Central memory CD8-positive, alpha-beta T cell (primary cell): ENCODE measurements at places on chromosomes 16 and 17.

- H3K27ac ChIP-seq = peak overlapping the region; percentile 74
- H3K4me3 ChIP-seq = no peak overlapping the region
- peaks cover 34% of the 10 kb centered on the region for H3K36me3 ChIP-seq
- DNase-seq = no peak
- H3K27me3 ChIP-seq = no peaks in the 10 kb centered on the region
Observed at GRCh38 chr17:16085066-16085699, 85.6 kb downstream of the TTC19 start.

DNA sequence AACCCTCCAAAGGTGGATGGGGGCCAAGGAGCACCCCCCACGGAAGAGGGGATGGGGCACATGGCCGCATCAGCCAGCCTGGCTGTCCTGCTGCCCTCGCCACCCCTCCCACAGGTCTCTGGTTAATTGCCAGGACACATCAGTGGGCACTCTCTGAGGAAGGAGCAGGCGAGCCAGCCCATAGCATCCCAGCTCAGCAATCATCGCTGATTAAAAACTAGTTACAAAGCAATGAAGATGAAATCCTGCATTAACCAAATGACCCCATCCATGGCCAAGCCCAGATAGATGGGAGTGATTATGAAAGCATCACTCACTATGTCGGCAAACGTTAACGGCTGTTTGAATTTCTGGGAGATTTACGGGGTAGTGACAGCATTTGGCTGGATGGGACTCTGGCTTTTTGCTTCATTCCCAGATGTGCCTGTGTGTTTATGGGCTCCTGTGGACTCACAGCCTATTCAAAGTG lies 45.3 kb downstream of the CCDC182 start:
- no peak overlapping the region for H3K4me3 ChIP-seq
- peaks cover 1% of the 10 kb centered on the region for H3K36me3 ChIP-seq
- no peaks in the 10 kb centered on the region for H3K27me3 ChIP-seq

GRCh38 chr16:700684-701584 lies 4.7 kb downstream of the FBXL16 start:
- H3K36me3 ChIP-seq = peaks cover 4% of the 10 kb centered on the region
- peaks cover 16% of the 10 kb centered on the region for H3K27me3 ChIP-seq
- H3K4me1 ChIP-seq = peaks cover 4% of the 10 kb centered on the region
- H3K4me3 ChIP-seq = no peak overlapping the region
- H3K27ac ChIP-seq = no peak overlapping the region

GRCh38 chr17:68249354-68249765 lies 1.5 kb downstream of the AMZ2 start:
- H3K4me3 ChIP-seq = peak overlapping the region; percentile 91
- H3K27me3 ChIP-seq = no peaks in the 10 kb centered on the region
- DNase-seq = no peak
- peaks cover 38% of the 10 kb centered on the region for H3K36me3 ChIP-seq
- peaks cover 42% of the 10 kb centered on the region for H3K4me1 ChIP-seq

DNA sequence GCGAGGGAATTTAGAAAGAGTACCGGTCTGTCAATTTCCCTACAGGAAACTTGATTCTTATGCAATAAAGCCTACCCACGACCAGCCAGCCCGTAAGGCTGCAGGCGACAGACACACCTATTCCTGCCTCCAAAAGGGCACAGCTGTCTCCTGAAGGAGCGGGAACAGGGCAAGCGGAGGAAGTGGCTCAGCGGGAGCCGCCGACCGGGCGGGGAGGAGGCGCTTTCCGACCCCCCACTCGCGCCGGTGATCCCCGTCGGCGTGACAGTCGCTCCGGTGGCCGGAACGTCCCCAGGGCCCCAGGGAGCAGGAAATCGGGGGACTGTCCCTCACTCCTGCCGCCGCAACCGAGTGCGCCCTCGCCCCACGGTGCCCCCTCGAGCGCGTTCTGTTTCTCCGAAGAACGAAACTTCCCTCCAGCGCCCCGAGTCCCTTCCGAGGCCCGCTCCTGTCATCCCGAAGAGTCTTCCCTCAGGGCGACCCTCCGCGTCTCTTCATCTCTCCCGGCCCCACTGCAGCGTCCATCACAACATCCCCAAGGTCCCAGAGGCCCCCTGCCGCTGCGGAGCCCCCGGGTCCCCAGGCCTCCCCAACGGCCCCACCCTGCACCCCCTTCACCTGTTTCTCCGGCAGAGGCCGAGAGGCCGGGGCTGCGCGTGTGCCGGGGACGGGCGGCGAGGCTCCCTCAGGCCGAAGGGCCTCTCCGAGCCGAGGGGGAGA lies 421 bp downstream of the STAT3 start:
- H3K27ac ChIP-seq = peak overlapping the region; percentile 99
- no peaks in the 10 kb centered on the region for H3K27me3 ChIP-seq
- peaks cover 39% of the 10 kb centered on the region for H3K4me1 ChIP-seq

- peaks cover 4% of the 10 kb centered on the region for H3K36me3 ChIP-seq
- DNase-seq = no peak
- peaks cover 18% of the 10 kb centered on the region for H3K4me1 ChIP-seq
- peak overlapping the region; percentile 88 for H3K4me3 ChIP-seq
Observed at GRCh38 chr16:70453892-70454221, 538 bp upstream of the FCSK start.

DNA sequence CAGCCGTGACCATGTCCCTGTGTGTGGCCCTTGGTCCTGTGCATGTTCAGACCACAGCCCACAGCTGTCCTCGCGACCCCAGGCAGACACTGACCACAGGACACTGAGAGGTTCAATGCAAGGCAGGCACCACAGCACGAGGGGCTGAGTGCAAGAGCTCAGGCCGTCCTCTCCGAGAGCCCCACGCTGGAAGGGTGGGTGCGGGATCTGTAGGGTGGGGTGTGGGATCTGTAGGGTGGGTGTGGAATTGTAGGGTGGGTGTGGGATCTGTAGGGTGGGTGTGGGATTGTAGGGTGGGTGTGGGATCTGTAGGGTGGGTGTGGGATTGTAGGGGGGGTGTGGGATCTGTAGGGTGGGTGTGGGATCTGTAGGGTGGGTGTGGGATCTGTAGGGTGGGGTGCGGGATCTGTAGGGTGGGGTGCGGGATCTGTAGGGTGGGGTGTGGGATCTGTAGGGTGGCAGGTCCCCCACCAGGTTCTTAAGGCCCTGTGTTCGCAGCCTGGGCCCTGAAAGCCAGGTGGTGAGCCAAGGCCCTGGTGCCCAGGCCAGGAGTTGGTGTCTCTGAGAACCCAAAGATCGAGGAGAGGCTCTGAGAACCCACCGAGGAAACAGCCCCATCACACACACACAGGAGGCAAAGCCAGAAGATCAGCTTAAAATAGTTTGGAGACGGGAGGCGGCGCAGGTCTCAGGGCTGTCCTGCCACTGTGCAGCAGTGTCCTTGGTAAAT lies 48.2 kb downstream of the METRNL start:
- H3K27me3 ChIP-seq = peaks cover 44% of the 10 kb centered on the region
- H3K4me3 ChIP-seq = no peak overlapping the region
- H3K4me1 ChIP-seq = peaks cover 9% of the 10 kb centered on the region
- no peak for DNase-seq

GRCh38 chr17:5958850-5959249 lies 111.3 kb upstream of the WSCD1 start:
- H3K4me1 ChIP-seq = no peaks in the 10 kb centered on the region
- peaks cover 62% of the 10 kb centered on the region for H3K27me3 ChIP-seq
- no peaks in the 10 kb centered on the region for H3K36me3 ChIP-seq
- no peak overlapping the region for H3K4me3 ChIP-seq
- no peak for DNase-seq

DNA sequence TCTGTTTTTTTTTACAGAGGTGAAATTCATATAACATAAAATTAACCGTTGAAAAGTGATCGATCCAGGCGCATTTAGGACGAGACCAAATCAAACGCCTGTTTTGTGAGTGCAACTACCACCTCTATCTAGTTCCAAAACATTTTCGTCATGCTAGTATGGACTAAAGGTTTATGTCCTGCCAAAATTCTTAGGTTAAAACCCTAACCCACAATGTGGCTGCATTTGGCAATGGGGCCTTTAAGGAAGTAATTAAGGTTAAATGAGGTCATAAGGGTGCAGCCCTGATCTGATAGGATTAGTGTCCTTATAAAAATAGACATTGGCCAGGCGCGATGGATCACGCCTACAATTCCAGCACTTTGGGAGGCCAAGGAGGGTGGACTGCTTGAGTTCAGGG lies 32.8 kb upstream of the RCVRN start:
- no peaks in the 10 kb centered on the region for H3K4me1 ChIP-seq
- H3K4me3 ChIP-seq = no peak overlapping the region
- no peak for DNase-seq
- H3K27ac ChIP-seq = no peak overlapping the region
- no peaks in the 10 kb centered on the region for H3K27me3 ChIP-seq
- peaks cover 22% of the 10 kb centered on the region for H3K36me3 ChIP-seq

DNA sequence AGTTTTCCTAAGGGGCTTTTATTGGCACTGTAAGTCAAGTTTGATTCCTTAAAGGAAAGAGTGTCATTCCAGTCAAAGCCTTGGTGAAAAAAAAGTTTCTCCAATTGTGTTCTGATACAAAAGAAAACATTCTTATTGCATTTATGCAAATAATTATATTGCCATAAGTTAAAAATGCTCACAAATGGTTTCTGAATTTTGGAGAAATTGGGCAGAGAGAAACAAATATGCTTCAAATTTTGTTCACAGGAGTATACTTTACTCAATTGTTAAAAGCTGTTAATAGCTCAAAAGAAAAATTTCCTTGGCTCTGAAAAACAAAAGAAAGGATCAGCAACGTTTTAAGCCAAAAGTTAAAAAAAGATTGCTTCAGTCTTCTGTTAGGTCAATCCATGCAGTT lies 60.2 kb downstream of the PIGL start:
- H3K27me3 ChIP-seq = no peaks in the 10 kb centered on the region
- H3K4me1 ChIP-seq = peaks cover 7% of the 10 kb centered on the region
- no peak overlapping the region for H3K4me3 ChIP-seq
- H3K36me3 ChIP-seq = peaks cover 4% of the 10 kb centered on the region

GRCh38 chr16:79229361-79229760 lies 371.2 kb downstream of the MAF start:
- H3K4me3 ChIP-seq = no peak overlapping the region
- H3K4me1 ChIP-seq = no peaks in the 10 kb centered on the region
- H3K27ac ChIP-seq = no peak overlapping the region
- DNase-seq = no peak
- peaks cover under 1% of the 10 kb centered on the region for H3K27me3 ChIP-seq
- H3K36me3 ChIP-seq = no peaks in the 10 kb centered on the region

DNA sequence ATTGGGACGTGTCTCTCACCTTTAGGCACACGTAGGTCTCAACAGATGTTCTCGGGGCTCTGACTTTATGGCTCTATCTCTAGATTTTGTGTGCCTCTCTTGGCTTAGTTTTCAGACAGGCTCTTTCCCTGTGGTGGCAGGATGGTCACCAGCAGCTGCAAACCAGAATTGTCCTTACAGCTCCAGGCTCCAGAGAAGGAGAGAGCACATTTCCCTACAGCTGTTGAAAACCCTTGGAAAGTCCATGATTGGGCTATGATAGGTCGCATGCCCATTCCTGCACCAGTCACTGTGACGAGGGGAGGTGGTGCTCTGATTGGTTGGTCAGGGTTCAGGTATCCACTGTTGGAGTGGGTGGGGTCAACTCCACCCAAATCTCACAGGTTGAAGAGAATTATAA lies 41.5 kb downstream of the SHISA9 start:
- H3K36me3 ChIP-seq = no peaks in the 10 kb centered on the region
- H3K4me1 ChIP-seq = no peaks in the 10 kb centered on the region
- H3K4me3 ChIP-seq = no peak overlapping the region

- peaks cover 9% of the 10 kb centered on the region for H3K36me3 ChIP-seq
- H3K27me3 ChIP-seq = no peaks in the 10 kb centered on the region
- no peak for DNase-seq
- H3K4me3 ChIP-seq = no peak overlapping the region
- H3K27ac ChIP-seq = no peak overlapping the region
Observed at GRCh38 chr16:8678068-8678927, 3.9 kb downstream of the ABAT start.

GRCh38 chr17:72358465-72358864 lies 237.6 kb downstream of the SOX9 start:
- no peak for DNase-seq
- H3K4me1 ChIP-seq = no peaks in the 10 kb centered on the region

DNA sequence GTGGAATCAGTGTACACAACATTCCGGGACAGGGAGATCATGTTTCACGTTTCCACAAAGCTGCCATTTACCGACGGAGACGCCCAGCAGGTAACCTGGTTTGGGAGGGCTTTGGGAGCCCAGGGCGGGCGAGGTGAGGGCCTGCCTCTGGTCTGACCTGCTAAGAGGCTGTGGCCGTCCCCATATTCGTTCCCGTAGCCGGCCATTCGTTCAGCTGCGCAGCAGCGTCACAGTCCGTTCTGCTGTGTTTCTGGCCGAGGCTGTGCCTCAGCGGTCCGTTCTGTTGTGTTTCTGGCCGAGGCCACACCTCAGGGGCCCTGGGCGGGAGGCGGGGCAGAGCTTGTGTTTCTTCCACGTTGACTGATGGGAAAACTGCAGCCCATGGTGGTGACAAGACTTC lies 68.0 kb downstream of the OR1D5 start:
- H3K4me1 ChIP-seq = no peaks in the 10 kb centered on the region
- H3K27me3 ChIP-seq = no peaks in the 10 kb centered on the region
- H3K27ac ChIP-seq = no peak overlapping the region
- no peak for DNase-seq
- H3K4me3 ChIP-seq = no peak overlapping the region

- H3K36me3 ChIP-seq = peaks cover 3% of the 10 kb centered on the region
- H3K4me1 ChIP-seq = peaks cover 7% of the 10 kb centered on the region
- H3K27me3 ChIP-seq = peaks cover 62% of the 10 kb centered on the region
- DNase-seq = no peak
Observed at GRCh38 chr16:17602678-17603077, 131.9 kb upstream of the XYLT1 start.

- H3K36me3 ChIP-seq = no peaks in the 10 kb centered on the region
- H3K4me1 ChIP-seq = peaks cover 8% of the 10 kb centered on the region
- H3K27me3 ChIP-seq = no peaks in the 10 kb centered on the region
- no peak overlapping the region for H3K27ac ChIP-seq
Observed at GRCh38 chr17:70137451-70138230, 31.7 kb upstream of the KCNJ2 start.

DNA sequence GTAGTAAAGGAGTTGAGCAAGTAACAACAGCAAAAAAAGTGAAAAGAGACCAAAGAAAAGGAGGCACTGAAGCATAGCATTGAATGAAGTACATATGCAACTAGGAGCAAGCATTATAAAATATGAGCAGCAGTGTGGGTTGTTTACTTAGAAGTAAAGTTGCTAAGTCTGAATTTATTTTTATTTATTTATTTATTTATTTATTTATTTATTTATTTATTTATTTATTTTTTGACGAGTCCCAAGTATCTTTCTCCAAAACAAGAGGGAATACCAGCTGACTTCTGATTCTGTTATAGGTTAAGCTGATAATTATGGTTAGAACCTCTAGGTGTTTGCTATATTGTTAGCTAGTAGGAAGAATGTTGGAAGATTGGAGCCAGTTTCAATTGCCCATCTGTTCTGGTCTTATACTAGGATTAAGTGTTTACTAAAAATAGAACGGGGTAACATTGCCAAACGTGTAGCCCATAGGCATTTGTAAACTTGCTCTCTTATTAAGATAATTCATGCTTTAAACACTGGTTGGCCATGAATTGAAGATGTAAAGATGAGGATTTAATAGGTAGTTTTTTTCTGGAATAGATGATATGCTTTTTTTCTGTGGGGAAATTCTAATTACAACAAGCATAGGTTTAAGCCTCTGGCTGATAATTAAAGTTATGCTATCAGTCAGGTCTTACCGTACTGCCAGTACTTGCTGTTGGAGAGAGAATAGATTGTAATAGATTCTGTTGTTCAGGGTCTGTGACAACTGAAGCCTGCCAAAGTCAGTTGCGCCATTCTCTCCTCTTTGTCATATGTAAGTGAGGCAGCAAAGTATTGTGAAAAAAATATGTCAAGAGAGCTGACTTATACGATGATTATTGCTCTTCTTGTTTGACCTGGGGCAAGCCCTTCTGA lies 66.7 kb downstream of the PPM1E start:
- H3K27ac ChIP-seq = no peak overlapping the region
- H3K4me3 ChIP-seq = no peak overlapping the region
